ENCODE measurements at places on chromosomes 3 and 15.
A peak's percentile ranks its signal among the peaks of the same experiment; 100 is the strongest.

DNA sequence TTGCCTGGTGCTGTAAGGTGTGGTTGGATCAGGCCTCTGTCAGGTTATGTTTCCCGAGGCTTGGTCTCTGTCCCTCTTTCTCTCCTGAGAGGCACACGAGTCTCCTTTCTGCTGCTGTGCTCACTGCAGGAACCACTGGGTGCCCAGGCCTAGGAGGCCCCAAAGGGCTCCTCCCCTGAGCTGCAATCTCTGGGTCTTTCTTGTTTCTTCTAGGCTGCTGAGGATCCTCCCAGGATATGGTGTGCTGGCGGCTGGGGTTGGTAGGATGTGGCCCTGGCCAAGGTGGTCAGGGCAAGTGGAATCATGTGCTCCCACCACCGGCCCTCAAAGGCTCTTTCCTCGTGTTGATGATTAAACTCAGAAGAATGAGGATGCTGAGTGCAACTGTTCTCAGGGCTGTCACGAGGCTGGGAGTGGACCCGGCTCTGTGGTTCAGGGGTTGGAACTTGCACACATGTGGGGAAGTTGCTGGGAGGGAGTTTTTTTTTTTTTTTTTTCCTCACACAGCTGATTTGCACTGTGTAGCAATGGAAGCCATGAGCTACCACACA, 43.6 kb upstream of the CTSH start:
- DNase-seq = peak; percentile 51

DNA sequence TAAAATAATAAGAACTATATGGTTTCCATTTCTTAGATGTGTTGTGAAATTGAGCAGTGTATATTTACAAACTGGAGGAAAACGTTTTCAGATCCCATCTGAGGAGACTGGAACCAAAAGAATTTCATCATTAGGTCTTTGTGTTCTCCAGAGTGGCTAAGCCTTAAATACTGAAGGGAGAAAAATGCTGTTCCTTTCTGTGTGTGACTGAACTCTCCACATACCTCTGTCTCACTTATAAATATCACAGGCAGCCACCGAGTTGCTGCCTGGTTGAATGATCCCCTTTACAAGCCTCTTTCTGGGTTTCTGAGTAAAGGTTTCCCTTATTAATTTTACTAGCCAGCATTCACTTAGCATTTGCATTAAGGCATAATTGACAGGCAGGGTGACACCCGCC, 913.9 kb upstream of the NR2F2 start:
- DNase-seq = no peak

DNA sequence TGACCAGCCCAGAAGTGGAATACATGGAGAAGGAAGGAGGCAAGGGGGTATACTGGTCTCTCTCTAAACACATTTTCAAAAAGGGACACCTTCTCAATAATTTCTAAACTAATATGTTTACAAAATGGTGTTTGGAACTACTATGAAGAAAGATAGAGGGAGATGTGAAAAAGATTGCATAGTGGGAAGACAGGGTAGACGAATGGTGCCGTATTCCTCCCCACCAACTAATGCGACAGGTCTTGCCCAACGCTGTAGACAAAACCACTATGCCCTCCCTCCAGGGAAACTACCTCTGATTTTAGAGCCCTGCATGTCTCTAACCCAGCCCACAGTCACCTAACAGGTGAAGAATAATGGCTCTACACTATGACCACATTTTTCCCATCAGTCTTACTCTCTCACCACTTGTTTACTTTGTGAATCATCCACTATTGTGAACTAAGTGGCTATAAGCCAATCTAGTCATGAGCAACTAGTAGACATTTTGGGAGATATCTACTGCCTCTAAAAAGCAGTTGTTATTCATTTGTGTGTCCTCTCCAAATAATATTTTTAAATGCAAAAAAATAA, 108.2 kb upstream of the UBE2E2 start:
- DNase-seq = no peak

GRCh38 chr3:96213393-96213792, 601.0 kb upstream of the EPHA6 start:
- DNase-seq = no peak

DNA sequence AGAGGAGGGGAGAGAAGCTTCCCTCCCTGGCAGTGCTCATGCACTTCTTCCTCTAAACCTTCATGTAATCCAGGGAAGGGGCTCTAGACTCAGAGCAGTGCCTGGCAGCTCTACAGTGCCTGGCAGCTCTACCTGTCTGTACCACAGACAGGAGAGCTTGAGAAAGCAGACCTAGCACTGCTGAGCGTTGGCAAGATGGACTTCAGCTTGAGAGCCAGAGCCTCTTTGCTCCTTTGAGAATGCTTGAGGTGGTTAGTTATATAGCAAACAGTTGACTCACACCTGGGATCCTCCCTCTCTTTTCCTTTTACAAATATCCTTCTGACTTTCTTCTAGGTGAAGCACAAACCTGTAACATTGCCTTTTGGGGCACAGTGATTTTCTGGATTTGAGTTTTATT, 20.9 kb downstream of the FBXO22 start:
- DNase-seq = no peak

DNA sequence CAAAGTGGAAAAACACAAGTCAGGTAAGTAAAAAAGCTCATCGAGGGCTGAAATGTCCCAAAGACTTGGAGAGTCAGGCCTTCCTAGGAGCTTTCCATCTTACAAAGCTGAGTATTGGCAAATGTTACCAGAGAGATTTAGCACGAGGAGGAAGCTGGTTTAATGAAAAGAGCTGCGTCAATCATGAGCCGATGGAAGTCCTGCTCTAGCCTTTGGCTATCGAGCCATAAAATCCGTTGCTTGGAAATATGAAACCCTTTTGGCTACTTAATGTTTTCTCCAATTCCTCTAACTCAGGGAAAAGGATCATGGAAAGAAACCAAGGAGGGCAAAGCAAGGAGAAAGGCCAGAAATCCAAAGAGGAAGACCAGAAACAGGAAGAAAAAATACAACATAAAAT, 1074.6 kb downstream of the FHIT start:
- no peak for DNase-seq

DNA sequence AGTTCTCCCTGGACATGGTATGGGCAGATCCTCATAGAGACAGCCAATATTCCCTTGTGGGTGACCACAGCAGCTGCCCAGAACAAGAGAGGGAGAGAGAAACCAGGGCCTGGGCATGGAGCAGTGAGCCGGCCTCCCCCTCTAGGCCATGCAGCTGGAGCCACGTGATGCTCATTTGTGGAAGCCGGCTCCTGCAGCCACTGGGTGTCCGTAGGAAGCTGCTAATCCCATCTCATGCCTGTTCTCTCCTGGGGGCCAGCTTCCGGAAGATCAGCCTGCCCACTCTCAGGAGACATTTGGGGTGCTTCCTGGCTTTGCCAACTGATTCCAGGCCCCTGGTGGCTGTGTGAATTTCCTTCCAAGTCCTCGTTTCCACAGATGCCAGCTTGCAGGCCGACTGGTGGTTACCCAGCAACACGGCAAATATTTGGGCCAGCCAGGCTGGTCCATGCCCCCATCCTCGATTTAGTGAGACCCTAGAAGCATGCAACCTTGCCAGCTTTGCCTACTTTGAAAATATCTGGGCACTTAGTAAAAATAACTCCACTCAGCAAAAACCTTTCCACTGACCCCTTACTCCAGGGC, 55.3 kb downstream of the LINGO1 start:
- DNase-seq = no peak

GRCh38 chr3:33006081-33006480, 54.6 kb downstream of the CCR4 start:
- DNase-seq = no peak

GRCh38 chr15:78308422-78309032, 9.1 kb upstream of the SKIC8 start:
- peak; percentile 50 for DNase-seq

DNA sequence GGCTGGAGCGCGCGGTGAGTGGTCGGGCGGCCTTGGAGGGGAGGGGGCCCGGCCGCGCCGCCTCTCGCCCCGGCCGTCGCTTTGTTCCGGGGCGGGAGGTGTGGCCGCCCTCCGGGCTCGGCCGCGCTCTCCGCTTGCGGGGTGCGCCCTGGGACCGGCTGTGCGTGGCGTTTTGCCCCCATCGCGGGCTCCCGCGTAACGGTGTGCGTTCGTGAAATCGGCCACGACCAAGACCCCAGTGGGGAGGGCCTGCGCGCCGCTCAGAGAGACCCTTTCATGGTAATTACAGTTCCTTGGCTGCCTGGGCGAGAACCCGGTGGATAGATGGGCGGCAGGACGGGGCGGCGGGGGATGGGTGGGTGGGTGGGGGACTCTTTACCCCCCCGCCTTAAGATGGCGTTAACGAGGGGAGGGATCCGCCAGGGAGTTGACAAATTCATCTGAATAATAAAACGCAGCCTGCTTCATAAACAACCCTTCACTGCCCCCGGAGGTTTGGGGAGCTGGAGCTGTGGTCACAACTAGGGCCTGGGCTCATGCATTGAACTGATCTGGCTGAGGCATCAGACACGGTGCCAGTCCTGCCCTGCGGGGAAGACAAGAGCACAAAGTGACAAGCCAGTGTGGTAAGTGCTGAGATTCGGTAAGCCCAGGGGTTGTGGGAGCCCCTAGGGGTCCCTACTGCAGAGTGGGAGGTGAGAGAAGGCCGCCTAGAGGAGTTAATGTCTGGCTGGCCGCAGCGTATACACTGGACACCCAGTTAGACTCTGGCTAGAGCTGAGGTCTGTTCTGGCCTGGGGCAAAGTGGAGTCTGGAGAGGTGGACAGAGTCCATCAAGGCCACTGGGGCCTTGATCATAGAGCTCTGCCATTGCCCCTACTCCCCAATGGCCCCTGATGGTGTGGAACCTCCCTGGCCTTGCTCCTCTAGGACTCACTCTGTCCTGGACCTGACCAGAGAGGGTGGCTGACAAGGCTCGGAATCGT, 668 bp downstream of the MRAS start:
- DNase-seq = no peak

GRCh38 chr3:160162440-160162839, 62.8 kb upstream of the C3orf80 start:
- no peak for DNase-seq

DNA sequence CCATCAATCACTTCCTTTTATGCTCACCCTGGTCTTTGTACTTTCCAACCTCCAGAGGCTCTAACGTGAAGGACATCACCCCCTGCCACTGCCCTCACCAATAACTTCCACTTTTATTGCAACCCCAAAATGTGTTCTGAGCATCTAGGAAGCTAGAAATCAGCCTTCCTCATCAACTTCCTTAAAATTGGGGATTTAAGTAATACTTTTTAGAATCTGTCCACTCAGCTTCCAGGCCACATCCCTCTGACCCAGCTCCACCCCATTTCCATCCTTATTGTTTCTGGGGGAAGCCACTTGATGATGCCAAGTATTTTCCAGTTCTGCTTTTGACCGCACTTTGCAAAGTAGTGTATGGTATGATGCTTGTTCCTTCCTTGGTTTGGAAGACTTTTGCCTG, 73.5 kb upstream of the XCR1 start:
- DNase-seq = no peak

DNA sequence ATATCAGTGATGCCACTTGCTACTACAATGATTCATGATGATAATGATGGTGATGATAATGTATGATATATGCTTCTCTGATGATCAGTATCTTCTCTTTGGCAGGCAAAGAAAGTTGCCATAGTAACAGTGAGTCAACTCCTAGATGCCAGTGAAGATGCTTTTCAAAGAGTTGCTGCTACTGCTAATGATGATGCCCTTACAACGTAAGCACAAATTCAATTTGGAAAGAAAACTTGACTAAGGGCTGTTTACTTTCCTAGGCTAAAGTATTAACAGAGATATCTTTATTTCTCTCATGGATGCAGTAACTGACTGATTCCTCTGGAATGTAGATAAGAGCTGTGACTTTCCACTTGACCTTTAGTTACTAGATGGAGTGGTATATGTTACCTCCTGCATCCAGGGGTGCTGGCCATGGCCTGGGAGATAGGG, 27.8 kb downstream of the ADGRG7 start:
- DNase-seq = no peak

DNA sequence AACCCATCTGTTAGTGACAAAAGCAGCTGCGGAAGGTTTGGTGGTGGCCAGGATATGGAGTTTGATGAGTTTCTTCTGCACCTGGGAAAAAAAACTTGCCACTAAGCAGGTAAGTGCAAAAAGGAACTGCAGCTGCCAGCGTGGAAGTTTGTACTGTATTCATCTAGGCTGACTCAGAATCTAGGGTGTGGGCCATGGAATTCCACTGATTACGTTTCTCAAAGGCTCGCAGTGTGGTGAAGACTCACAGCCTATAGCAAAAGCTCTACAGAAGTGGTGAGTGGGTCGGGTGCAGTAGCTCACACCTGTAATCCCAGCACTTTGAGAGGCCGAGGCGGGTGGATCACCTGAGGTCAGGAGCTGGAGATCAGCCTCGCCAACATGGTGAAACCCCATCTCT, 334.6 kb upstream of the GRM7 start:
- no peak for DNase-seq

DNA sequence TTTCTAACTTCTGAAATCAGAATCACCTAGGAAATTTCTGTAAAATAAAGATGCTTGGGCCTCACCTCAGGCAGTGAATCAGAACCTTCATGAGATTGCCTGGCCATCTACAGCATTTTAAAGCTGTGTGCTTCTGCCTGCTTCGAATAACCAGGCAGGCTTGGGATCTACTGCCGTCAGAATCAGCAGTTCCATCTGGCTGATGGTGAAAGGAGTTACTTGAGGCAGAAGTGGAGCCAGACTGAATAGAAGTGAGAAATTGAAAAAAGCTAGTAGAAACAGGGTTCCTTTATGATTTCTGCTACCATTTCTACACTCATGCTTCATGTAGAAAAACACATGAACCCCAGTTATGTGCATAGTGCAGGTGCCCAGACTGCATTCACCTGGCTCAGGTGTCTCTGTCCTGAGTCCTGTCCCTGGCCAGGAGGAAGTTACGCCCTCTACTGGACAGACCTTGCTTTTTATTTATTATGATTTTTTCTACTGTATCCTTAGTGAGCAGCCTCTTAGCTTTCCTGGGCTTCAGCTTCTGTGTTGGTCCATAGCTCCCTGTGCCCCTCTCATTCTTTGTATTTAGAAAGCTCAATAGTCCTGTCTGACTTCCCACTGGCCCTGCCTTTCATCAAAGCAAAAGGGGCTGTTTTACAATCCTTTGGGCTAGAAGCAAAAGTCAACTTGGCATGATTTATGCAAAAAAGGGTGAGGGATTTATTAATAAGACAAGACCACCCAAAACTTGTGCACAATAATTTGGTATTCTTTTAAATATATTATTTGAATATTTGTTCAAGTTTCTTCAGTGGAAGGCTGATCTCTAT, 200.8 kb upstream of the GOLGA6L4 start:
- no peak for DNase-seq

DNA sequence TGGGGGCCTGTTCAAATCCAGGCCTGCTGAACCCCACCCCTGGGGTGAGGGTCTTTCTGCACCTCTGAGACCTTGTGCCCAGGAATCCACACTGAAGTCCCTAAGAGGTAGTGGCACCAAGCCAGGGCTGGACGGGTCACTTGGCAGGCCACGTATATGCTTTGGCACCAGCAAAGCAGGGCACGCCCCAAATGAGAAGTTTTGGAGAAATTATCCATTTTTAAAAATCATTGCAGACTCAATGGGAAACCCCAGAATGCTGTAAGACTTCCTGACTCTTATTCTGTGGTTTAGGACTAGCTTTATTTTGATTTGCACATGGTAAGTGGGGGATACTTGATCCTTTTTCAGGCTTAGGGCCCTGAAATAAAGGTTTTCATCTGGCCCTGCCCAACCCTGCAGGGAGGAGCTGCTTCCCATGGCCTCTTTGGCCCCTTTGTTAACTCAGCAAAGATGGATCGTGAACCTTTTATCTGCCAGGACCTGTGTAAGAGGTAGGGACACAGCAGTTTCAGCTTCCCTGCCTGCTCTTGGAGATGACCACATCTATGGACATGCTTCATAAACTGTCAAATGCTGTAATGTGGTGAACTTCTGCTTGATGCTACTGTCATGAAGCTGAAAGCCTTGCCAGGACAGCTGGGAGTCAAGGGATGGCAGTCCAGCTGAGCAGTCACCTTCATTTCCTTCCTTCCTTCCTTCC, 88.0 kb downstream of the HMG20A start:
- DNase-seq = no peak
